ENCODE measurements at places on chromosomes 4 and X. TPM values are rescaled to one million over a fixed set of nuclear protein-coding genes. Genes with fewer than 3 reads are reported as not detected.

The GYPE gene
- not detected for total RNA-seq

The PAQR3 gene
- total RNA-seq, result 6.9 TPM

The USP11 gene
- 9.4 TPM for total RNA-seq

DNA sequence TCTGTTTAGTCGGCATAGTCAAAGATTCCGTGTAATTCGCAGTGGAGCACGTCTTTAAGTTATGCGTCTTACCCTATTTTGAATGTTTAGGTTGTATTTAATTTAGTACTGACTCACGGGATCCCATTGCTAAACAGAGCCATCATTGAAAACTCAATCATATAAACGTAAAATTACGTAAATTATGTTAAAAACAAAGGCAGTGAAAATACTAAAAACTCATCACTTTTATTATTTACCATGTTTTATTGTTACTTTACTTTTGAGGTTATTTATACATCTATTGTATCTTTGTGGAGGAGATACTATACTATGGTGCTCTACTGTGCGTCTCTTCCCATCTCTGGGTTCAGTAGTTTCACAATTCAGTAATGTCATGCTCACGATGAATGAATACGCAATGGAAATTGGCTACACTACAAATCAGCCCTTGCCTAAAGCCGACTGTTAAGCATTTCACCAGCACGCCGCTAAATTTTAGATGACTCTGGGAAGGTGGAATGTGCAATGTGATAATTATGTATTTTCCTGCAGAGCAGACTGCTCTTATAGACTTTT is 944 bp downstream of the FUNDC2 start:
- no peaks in the 10 kb centered on the region for H3K4me1 ChIP-seq
- no peak for DNase-seq
- peak overlapping the region; percentile 62 for H3K4me3 ChIP-seq
- H3K27ac ChIP-seq, result peak overlapping the region; percentile 93
- no peaks in the 10 kb centered on the region for H3K27me3 ChIP-seq

- H3K27ac ChIP-seq, result no peak overlapping the region
- peaks cover 12% of the 10 kb centered on the region for H3K36me3 ChIP-seq
- H3K4me3 ChIP-seq, result no peak overlapping the region
- no peaks in the 10 kb centered on the region for H3K27me3 ChIP-seq
- H3K4me1 ChIP-seq, result no peaks in the 10 kb centered on the region
- DNase-seq, result no peak
These were observed 108.8 kb downstream of the NFKB1 start for GRCh38 chr4:102610007-102610406.

- no peaks in the 10 kb centered on the region for H3K36me3 ChIP-seq
- no peak overlapping the region for H3K27ac ChIP-seq
- no peaks in the 10 kb centered on the region for H3K4me1 ChIP-seq
- H3K27me3 ChIP-seq, result no peaks in the 10 kb centered on the region
These were observed 97.4 kb downstream of the AASDH start for GRCh38 chr4:56289934-56290333.

GRCh38 chr4:153517159-153517558 is 51.0 kb downstream of the TMEM131L start:
- no peaks in the 10 kb centered on the region for H3K27me3 ChIP-seq
- DNase-seq, result no peak

GRCh38 chrX:107764845-107765608 is 10.6 kb downstream of the TSC22D3 start:
- no peak overlapping the region for H3K4me3 ChIP-seq
- no peak overlapping the region for H3K27ac ChIP-seq
- H3K36me3 ChIP-seq, result no peaks in the 10 kb centered on the region
- no peaks in the 10 kb centered on the region for H3K4me1 ChIP-seq
- no peak for DNase-seq
- H3K27me3 ChIP-seq, result no peaks in the 10 kb centered on the region

- H3K4me1 ChIP-seq, result no peaks in the 10 kb centered on the region
- H3K27ac ChIP-seq, result no peak overlapping the region
- H3K36me3 ChIP-seq, result no peaks in the 10 kb centered on the region
- H3K27me3 ChIP-seq, result no peaks in the 10 kb centered on the region
These were observed 1408.8 kb downstream of the STIM2 start for GRCh38 chr4:28269426-28269825.

DNA sequence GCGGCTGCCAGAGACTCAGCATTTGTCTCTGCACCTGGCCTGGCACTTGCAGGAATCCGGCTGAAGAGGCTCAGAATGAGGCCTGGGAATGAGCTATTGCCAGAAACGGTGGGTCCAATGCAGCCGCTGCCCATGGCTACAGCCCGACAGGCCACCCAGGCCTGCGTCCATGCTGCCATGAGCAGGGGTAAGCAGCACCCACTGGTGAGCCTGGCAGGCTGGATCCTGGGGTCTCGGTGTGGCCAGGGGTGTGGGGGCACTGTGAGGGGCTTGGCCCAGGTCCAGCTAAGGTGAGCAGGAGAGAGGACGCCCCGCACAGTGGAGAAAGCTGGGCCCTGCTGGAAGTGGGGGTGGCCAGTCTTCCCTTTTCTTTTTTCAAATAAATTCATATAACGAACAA is 60.3 kb upstream of the MXD4 start:
- DNase-seq, result no peak
- no peaks in the 10 kb centered on the region for H3K36me3 ChIP-seq
- H3K27me3 ChIP-seq, result no peaks in the 10 kb centered on the region
- H3K27ac ChIP-seq, result no peak overlapping the region
- no peaks in the 10 kb centered on the region for H3K4me1 ChIP-seq
- no peak overlapping the region for H3K4me3 ChIP-seq

DNA sequence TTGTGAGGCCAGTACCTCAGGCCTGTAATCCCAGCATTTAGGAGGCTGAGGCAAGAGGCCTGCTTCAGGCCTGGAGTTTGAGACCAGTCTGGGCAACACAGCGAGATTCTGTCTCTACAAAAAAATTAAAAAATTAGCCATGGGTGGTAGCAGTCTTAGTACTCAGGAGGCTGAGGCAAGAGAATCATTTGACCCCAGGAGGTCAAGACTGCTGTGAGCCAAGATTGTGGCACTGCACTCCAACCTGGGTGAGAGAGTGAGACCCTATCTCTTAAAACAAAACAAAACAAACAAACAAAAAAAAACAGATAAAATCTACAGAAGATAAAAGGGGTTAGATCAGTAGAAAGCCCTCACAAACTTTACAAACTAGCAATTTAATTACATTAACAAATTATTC is 80.7 kb downstream of the MAB21L2 start:
- no peak overlapping the region for H3K27ac ChIP-seq
- no peaks in the 10 kb centered on the region for H3K4me1 ChIP-seq
- no peaks in the 10 kb centered on the region for H3K36me3 ChIP-seq
- H3K27me3 ChIP-seq, result no peaks in the 10 kb centered on the region
- no peak for DNase-seq

GRCh38 chr4:53907772-53908171 is 156.6 kb downstream of the CHIC2 start:
- no peaks in the 10 kb centered on the region for H3K4me1 ChIP-seq
- no peak for DNase-seq
- no peak overlapping the region for H3K27ac ChIP-seq
- no peaks in the 10 kb centered on the region for H3K27me3 ChIP-seq
- no peak overlapping the region for H3K4me3 ChIP-seq

- no peak overlapping the region for H3K4me3 ChIP-seq
- H3K4me1 ChIP-seq, result no peaks in the 10 kb centered on the region
- H3K27ac ChIP-seq, result no peak overlapping the region
- DNase-seq, result no peak
- H3K27me3 ChIP-seq, result no peaks in the 10 kb centered on the region
These were observed 140.2 kb upstream of the KLF3 start for GRCh38 chr4:38523524-38524448.

- peaks cover 8% of the 10 kb centered on the region for H3K27me3 ChIP-seq
- H3K4me3 ChIP-seq, result no peak overlapping the region
- H3K27ac ChIP-seq, result no peak overlapping the region
- H3K4me1 ChIP-seq, result no peaks in the 10 kb centered on the region
These were observed 38.6 kb downstream of the EGFL6 start for GRCh38 chrX:13607996-13608365.

GRCh38 chr4:26726655-26727387 is 133.8 kb upstream of the STIM2 start:
- DNase-seq, result no peak
- no peak overlapping the region for H3K27ac ChIP-seq
- no peaks in the 10 kb centered on the region for H3K27me3 ChIP-seq
- no peaks in the 10 kb centered on the region for H3K36me3 ChIP-seq
- H3K4me3 ChIP-seq, result no peak overlapping the region

- H3K4me3 ChIP-seq, result no peak overlapping the region
- DNase-seq, result no peak
- no peaks in the 10 kb centered on the region for H3K27me3 ChIP-seq
- no peak overlapping the region for H3K27ac ChIP-seq
These were observed 119.0 kb downstream of the REELD1 start for GRCh38 chr4:146333187-146333894.

Data from right lobe of liver (tissue), 6 donors.